ENCODE measurements at places on chromosomes 13 and 19.

- DNase-seq, result no peak
Observed at GRCh38 chr19:6446452-6446851, 12.9 kb upstream of the SLC25A41 start.

- DNase-seq, result no peak
Observed at GRCh38 chr19:19946226-19946625, 45.5 kb downstream of the ZNF93 start.

DNA sequence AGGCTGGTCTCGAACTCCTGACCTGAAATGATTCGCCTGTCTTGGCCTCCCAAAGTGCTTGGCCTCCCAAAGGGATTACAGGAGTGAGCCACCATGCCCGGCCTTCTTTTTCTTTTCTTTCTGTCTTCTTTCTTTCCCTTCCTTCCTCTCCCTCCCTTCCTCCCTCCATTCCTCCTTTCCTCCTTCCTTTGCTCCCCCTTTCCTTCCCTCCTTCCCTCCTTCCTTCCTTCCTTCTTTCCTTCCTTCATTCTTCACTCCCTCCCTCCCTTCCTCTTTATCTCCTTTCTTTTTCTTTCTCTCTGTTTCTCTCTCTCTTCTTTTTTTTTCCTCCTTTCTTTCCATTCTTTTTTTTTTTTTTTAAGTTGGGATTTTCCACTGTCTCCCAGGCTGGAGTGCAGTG lies 12.1 kb downstream of the C3 start:
- DNase-seq, result no peak

DNA sequence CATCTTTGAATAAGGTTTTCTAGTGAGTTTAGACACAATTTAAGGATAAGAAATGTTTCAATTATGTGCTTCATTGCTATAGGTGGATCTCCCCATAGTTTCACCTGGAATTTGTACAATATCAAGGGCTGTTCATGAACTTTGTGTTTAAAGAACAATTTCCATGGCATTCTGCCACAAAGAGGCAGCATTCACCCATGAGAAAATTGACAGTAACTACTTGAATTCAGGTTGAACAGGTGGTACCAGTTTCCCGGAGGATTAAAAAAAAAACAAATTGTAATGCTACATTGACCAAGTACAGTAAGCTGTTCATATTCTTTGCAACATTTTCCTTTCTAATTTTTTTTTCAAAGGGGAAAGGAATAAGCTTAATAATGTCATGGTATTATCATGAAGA lies 9.1 kb downstream of the SLITRK5 start:
- no peak for DNase-seq

DNA sequence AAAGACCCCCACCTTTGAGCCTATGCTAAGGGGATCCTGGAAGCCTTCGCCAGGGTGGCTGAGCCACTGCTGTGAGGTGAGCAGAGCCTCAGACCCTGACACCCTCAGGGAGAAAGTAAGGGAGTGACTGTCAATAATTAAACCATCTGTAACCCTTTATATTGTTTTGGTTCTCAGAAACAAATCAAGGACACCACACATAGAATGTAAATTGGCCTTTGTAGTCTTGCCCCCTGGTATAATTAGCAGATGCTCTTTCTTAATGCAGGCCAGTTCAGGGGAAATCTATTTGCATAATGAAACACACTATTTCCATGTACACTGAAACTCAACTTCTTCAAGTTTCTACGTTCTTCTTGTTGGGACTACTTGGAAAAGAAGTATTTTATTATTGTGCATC lies 127.7 kb upstream of the EDNRB start:
- no peak for DNase-seq

- DNase-seq, result no peak
Observed at GRCh38 chr13:67146523-67147130, 83.5 kb downstream of the PCDH9 start.

GRCh38 chr19:7668842-7669241 lies at the start of gene RETN:
TSS of gene RETN (plus strand) at chr19:7669049. CDS start at chr19:7669327, 278 bp downstream.
- DNase-seq, result no peak

DNA sequence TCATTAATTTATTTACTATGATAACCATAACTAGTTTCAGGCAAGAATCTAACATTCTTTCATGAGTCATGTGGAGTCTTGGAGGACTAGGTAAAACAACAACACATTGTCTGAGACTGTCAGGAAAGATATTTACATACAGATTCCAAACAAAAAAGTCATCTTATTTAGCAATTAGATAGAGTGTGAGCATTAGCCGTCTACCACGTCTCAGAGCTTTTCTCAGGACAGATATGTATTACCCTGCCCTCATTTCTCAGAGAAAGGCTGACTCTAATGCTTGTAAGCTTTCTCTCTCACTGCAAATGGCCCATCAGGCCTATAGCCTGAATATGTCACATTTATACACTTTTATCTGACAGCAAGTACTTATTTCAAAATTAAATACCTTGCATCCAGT lies 312.1 kb upstream of the PCDH20 start:
- peak; percentile 2 for DNase-seq
